ENCODE measurements at places on chromosomes 3 and 15.

DNA sequence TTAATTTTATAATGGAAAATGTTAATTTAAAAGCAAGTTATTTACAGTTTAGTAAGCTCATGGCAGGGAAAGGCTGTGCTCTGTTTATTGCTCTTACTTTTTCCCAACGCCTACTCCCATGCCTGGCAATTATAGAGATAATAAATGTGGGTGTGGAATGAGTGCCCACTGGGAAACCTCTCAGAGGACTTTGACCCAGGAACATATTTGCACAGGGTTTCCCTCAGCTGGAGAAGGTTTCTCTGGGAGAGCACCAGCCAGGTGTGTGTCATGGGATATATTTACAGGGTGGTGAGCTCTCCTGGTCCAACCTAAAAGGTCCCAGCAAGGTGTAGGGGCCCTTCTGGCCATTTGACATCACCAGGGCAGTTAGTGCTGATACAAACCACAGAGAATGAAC is 27.9 kb downstream of the ZNF710 start:
- DNase-seq, result no peak

- no peak for DNase-seq
Observed at GRCh38 chr15:45827275-45827674, 192.4 kb downstream of the SQOR start.

GRCh38 chr3:12716605-12717151 is 42.4 kb downstream of the TMEM40 start:
- no peak for DNase-seq

GRCh38 chr3:15064299-15064834 is 748 bp downstream of the MRPS25 start:
- no peak for DNase-seq

- DNase-seq, result no peak
Observed at GRCh38 chr3:45166321-45166879, 20.2 kb upstream of the CDCP1 start.

GRCh38 chr3:32249184-32249782 is 10.8 kb downstream of the CMTM8 start:
- DNase-seq, result no peak

GRCh38 chr3:43031889-43032545 is 52.9 kb downstream of the GASK1A start:
- DNase-seq, result no peak

All from NCI-H1048 (cell line).